Dorsolateral prefrontal cortex (tissue), 122 donors: ENCODE measurements at places on chromosomes 16 and 17.
A peak's percentile ranks its signal among the peaks of the same experiment; 100 is the strongest.

DNA sequence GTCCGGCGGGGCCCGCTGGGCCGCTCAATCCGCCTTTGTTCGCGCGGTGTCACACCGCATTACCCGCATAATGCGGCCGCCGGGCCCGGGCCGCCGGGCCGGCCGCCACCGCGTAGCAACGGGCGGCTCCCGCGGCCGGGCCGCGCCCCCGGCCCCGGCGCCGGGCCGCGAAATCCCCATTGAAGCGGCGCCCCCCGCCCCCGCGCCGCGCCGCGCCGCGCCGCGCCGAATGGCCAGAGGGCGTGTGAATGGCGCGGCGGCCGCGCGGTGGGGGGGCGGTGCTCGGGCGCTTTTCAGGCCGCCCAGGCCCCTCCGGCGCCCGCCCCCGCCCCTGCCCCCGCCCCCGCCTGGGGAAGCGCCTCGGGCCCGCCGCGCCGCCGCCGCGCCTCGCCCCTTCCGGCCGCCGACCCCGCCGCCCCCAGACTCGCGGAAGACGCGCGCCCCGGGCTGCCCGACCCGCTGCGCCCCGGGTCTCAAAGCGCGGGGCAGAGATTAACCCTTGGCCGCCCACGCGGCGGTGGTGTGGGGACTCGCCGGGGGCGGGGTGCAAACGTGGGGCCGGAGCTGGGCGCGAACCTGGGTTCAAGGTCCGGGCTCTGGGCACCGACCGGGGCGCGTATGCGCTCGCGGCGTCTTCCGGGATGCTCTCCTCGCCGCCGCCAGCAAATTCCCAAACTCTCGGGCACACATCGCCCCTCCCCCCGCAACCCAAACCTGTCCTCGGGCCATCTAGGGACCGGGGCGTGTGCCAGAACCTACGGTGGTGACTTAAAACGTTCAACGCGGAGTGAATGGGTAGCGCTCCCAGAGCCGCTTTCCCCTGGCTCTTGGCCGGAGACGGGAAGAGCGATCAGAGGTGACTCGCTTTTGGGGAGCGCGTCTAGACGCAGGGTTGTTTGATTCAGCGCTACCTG is 46.7 kb downstream of the WNT3 start:
- peak; percentile 21 for DNase-seq

GRCh38 chr17:43599835-43600234 is 53.7 kb upstream of the ETV4 start:
- no peak for DNase-seq

DNA sequence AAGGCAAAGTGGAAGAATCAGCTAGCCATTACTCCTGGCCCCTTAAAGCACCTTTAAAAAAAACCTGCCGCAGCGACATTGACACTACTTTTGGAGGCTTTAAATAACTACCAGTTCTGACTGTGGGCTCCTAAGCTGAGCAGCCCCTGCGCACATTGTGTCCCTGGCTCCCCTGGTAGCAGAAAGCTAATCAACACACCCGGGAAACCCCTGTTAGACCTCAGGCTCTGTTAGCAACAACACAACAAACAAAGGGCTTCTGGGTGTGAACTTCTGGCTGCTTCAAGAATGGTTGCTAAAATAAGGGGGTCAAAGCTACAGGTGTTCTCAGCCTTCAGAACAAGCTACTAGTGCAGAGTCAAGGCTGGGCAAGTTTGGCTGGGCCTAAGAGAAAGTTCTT is 83.6 kb downstream of the TMEM100 start:
- no peak for DNase-seq

DNA sequence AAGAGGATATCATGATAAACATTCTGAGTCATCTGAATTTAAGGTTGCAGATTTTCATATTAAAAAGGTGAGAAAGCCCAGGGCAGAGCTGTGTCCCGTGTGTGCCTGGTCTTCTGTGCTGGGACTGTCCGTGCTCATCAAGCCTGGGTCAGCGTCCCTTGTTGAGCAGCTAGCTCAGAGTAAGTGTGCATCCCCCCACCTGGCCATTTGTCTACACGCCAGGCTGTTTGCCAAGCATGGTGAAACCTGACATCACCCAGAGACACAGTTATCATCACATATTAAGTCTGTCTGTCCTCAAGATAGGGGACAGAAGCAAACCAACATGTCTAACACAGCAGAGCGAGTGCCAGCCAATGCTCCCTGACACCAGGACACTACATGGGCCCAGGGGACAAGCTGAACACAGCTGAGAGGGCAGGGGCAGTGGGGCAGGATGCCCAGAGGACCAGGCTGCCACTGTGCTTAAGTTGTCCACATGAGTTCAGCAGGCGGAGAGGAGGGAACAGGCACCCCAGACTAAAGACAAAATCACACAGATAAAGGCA is 57.9 kb upstream of the CNEP1R1 start:
- DNase-seq: no peak

- DNase-seq: no peak
Measured at GRCh38 chr17:68780596-68780995, 174.6 kb downstream of the ABCA8 start.

- no peak for DNase-seq
Measured at GRCh38 chr16:19745286-19746010, 27.4 kb downstream of the IQCK start.

GRCh38 chr16:10554569-10554968 is 25.8 kb downstream of the EMP2 start:
- no peak for DNase-seq

GRCh38 chr17:78868391-78868790 is 27.8 kb upstream of the USP36 start:
- DNase-seq: no peak

- DNase-seq: peak; percentile 87
Measured at GRCh38 chr17:44899074-44899782, at the start of gene EFTUD2. TSS of gene EFTUD2 (minus strand) at chr17:44899445. CDS start at chr17:44894521, 4,924 bp downstream.

DNA sequence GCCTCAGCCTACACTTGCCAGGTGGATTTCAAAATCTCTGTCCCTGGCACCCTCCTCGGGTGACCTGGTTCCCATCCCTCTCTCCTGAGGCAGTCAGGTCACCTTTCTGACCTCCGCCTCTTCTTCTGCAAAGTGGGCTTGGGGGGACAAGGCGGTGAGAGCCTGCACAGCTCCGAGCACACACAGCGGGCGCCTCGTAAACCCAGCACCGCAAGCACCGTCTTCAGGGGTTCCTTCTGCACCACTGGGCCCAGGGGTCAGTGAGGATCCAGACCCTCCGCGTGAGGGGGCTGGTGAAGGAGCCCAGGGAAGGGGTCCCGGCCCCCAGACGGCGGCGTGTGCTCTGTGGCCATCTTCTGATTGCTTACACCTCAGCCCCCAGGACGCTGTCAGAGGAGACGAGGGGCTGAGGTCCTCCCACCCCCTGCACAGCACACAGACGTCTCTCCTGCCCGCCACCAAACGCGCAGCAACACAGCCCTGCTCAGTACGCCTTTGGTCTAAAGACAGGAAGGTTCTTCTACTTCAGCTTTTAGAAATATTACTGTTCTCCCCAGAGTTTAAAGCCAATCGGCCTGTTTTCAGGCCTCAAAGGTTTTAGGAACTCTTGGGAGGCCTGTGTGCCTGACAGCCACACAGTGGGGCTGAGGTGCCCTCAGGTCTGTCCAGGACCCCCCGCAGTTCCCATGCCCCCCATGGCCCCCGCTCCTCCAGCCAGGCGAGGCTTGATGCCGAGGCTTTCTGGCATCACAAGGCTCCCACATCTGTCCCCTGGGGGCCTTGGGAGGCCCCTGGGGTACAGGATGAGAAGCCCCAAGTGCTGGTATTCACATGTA is 2.7 kb downstream of the CBFA2T3 start:
- DNase-seq: no peak

- DNase-seq: no peak
Measured at GRCh38 chr17:14301279-14302090, 604 bp downstream of the HS3ST3B1 start.

DNA sequence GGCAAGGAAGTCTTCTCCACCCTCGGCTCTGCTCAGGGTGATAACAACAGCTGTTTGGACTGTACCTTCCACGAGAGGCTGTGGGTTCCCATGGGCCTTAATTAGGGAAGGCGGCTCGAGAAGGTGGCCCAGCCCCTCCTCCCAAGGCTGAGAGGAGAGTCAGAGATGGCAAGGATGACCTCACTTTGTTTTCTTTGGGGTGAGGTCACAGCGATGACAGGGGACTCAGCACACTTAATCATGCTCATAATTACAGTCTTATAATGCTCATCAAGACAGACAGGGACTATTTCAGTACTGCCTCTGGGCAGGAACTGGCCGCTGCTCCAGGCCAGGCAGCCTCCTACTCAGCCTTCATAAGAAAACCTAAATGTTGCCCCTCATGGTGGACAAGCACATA is 19.7 kb downstream of the WFDC1 start:
- no peak for DNase-seq

DNA sequence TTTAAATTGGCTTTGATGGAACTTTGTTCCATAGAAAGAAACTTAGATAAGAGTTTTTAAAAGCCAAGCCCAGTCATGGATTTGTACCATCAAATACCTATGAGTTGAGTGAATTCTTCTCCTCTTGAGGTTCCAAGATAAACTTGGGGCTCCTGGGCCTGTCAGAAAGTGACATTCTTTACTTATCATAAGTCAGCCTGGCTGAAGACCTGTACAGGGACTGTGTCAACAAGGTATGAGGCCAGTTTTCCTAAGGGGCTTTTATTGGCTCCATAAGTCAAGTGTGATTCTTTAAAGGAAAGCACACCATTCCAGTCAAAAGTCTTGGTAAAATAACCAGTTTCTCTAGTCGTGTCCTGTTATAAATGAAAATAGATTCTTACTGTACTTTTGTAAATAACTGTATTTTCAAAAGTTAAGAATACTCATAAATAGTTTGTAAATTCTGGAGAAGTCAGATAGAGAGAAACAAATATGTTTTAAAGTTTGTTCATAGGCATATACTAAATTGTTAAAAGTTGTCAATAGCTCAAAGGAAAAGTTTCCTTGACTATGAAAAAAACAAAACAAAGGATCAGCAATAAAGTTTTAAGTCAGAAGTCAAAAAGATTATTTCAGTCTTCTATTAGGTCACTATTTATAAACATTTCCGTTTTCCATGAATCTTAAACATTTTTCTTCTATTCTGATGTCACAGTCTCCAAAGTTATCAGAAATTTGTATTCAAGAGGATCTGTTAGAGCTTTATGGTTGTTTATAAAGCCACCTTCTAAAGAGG is 22.5 kb upstream of the MYO1D start:
- no peak for DNase-seq

DNA sequence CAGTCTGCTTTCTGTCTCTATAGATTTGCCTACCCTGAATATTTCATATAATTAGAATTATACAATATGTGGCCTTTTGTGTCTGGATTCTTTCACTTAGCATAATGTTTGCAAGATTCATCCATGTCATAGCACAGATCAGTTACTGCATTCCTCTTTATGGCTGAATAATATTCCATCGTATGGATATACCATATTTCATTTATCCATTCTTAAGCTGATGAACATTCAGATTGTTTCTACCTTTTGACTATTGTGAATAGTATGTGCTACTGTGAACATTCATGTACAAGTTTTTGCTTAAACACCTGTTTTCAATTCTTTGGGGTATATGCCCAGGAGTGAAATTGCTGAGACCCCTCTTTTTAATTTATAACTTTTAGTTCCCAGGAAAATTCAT is 49.4 kb upstream of the MSI2 start:
- DNase-seq: no peak

DNA sequence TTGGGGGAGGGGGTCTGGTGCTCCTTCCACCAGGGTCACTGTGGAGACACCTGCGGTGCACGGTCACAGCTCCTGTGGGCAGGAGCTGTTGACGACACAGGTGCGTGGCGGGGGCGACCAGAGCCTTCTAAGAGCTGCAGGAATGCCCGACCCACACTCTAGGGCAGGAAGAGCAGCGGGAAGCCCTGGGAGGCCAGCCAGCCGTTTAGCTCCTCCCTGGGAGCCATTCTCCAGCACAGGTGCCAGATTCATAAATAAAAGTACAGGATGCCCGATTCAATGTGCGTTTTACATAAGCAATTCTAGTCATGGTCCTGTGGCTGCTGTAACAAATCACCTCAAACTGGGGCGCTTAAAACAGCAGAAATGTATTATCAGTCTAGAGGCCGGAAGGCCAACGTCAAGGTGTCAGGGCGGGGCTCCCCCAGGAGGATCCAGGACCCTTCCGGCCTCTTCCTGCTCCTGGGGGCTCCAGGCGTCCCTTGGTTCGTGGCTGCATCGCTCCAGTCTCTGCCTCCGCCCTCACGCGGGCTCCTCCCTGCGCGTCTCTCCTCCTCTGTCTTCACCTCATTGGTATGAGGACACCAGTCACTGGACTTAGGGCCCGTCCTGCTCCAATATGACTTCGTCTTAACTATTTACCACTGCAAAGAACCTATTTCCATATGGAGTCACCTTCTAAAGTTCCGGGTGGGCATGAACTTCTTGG is 155.4 kb downstream of the FOXL1 start:
- DNase-seq: no peak

GRCh38 chr16:50173316-50173715 is 20.2 kb downstream of the TENT4B start:
- no peak for DNase-seq

DNA sequence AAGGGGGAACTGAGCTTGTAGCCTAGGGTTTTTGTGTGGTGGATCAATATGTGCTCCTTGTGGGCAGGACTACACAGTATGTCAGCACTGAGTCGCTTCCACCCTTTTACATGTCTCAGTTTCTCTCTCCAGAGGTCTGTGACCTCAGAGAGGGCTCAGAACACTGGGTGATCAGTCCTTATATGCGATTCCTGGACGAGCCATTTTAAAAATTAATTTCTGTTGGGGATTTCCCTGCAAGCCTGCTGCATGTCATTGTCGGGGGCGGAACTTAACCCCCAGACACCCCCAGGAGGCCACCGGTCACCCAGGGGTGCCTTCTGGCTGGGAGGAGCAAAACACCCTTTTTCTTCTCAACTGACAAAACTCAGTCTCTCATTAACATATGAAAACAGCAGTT is 14.1 kb downstream of the DHRS7B start:
- DNase-seq: no peak
